ENCODE measurements at places on chromosomes 13 and 19.

DNA sequence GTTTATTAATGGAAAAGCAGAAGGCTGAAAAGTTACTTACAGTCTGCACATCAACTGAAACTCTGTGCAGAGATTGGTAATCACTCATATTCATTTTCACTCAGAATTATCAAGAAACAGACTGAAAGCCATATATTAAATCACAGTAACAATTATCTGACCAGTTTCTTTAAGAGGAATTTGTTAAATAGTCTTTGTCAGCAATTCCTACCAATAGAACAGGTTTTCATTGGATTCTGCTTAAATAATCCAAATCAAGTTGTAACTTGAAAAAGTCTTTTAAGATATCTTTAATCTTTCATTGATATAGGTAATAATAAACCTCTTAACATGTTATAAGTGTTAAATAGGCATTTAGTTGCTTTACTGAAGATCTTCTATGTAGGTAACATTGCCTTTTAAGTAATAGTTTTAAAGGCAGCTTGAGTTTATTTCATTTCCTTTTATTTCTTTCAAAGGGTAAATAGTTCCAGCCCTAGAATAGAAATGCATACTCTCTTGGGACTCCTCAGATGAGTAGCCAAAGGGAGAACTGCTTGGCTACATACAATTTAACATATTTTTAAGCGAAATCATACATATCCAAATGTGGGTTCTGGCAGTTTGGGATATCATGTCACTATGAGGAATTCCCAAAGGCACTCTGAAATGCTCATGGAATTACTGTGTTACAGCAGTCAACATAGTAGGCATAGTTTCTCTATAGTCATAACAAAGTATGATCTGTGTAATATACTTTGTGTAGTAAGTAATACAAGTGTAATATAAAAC, 326.0 kb upstream of the SPRY2 start:
- no peak for DNase-seq

DNA sequence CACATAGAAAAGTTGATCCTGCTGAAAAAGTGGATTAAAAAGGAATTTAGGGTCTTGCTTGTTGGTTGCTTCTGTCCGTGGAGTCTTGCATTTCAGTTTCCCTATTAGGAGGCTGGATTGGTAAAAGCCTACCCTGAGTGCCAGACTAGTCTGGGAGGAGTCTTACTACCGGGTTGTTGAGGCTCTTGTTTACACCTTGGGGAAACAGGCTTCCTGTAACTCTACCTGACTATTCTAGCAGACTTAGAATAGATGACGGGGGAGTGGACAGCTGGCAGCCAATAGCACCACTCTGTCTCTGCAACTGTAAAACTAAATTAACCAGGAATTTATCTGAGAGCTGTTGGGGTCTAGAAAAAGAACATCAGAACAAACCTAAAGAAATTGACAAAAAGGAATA, 11.3 kb upstream of the MPHOSPH8 start:
- no peak for DNase-seq

- DNase-seq = no peak
Observed at GRCh38 chr19:2113439-2114211, 16.9 kb downstream of the IZUMO4 start.

DNA sequence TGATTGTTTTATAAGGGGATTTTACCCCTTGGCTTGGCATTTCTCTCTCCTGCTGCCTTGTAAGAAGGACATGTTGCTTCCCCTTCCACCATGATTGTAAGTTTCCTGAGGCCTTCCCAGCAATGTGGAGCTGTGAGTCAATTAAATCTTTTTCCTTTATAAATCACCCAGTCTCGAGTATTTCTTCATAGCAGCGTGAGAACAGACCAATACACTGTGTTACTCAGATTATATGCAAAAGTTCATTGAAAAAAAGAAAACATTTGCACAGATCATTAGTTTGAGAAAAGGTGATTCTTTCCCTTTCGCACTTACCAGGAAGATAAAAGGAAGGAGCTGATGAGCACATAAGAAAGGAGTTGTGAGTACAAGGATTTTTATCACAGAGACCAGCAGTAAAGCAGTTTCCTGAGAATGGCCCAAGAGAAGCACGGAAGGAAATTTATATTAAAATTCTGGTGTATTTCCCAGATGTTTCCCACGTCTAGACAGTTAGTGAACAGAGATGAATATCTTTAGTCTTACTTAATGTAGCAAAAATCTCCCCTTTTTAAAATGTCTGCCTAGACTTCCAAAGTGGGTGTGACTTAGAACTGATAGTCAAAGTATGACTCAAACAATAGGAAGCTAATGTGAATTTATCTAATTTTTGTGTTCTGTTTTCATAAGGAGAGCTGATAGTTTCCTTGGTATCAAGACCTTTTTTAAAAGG, 431.8 kb upstream of the SGCG start:
- no peak for DNase-seq

DNA sequence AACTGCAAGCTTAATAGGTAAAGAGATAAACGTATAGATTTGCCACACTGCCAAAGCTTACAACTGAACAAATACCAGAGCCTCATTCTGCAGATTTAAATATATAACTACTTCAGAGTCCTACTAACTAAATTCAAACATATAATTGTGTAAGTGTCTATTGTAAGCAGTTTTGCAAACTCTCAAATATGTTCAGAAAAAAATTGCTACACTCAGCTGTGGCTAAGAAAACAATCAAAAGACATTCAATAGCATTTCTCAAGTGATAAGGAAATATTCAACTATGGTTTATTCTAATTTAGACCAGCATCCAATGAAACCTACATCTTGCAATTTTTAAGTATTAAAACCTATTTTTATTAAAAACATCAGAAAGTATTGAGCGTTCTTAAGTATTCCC, 202.4 kb downstream of the KCTD12 start:
- DNase-seq = no peak

DNA sequence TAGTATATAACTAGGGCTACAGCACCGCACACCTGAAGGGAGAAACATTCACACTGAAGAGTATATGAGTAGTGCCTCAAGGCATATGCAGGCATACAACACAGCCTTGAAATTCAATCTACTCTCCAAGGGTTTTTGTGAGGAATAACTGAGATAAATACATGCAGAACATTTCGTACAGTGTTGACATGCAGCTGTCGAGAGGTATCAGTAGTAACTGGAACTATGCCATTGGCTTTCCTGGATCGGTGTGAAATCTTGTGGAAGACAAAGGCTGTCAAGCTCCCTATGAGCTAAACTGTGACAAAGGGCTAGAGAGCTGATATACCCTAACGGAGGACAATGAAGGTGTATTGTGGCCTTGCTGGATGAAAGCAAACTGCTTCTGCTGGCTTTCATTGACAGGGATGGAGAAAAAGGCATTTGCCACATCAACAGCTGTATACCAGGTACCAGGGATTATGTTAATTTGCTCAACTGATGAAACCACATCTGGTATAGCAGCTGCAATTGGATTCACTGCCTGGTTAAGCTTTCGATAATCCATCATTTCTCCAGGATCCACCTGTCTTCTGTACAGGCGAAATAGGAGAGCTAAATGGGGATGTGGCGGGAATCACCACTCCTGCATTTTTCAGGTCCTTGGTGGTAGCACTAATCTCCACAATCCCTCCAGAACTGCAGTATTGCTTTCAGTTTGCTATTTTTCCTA, 16.3 kb downstream of the MTRF1 start:
- no peak for DNase-seq

GRCh38 chr19:45825917-45826893, 11.1 kb upstream of the RSPH6A start:
- DNase-seq = no peak

DNA sequence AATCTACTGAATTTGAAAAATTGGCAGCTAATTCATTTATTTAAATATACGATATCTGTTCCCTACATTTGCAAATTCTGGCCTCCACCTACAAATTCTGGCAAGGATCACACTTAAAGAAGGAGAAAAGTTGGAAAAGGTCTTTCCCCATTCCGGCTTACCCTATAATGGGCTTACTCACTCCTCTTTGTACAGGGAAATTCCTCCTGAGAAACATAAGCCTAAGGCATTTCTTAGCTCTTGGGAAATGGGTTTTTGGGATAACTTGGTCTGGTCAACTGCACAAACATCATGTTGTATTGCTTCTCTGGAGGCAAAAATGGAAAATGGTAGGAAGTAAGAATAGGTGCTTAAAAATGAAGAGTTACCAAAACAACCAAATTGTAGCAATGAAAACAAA, 25.5 kb downstream of the KCTD12 start:
- DNase-seq = no peak

- no peak for DNase-seq
Observed at GRCh38 chr13:79908381-79908780, 427.4 kb downstream of the NDFIP2 start.

DNA sequence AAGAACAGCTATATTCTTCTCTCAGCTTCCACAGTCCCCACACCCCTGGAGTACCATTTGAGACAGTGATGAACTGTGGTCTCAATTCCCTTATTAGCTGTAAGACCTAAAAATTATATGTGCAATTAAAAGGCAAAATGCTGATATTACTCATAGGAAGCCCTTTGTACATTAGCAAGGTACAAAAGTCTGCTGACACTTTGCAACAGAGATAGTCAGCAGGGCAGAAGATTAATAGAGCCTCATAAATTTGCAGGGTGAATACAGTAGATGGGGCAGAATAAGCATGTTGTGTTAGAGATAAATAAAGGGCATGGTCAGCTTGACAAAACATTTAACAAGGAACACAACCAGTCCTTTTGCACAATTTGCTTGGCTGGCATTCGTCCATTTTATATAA, 210.0 kb upstream of the OBI1 start:
- no peak for DNase-seq

- no peak for DNase-seq
Observed at GRCh38 chr13:55159765-55160164, 1981.0 kb upstream of the PRR20A start.

DNA sequence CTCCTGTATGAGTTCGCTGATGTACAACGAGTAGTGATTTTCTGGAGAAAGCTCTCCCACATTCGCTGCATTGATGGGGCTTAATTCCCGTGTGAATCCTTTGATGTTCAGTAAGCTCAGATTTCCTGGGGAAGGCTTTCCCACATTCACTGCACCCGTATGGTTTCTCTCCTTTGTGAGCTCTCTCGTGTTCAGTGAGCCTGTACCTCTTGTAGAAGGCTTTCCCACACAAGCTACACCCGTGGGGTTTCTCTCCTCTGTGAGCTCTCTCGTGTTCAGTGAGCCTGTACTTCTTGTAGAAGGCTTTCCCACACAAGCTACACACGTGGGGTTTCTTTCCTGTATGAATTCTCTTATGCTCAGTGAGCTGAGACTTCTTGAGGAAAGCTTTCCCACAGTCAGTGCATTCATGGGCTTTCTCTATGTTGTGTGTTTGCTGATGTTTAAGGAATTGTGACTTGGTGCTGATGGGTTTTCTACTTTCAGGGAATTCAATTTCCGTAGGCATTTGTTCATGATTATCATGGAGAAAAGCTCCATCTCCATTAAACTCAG, 3.5 kb upstream of the ZNF577 start:
- no peak for DNase-seq

- DNase-seq = no peak
Observed at GRCh38 chr13:78258304-78258703, 339.7 kb upstream of the EDNRB start.

- DNase-seq = no peak
Observed at GRCh38 chr19:6925801-6926751, 38.7 kb downstream of the ADGRE1 start.

GRCh38 chr13:104594806-104595205, 1528.6 kb upstream of the SLC10A2 start:
- no peak for DNase-seq

DNA sequence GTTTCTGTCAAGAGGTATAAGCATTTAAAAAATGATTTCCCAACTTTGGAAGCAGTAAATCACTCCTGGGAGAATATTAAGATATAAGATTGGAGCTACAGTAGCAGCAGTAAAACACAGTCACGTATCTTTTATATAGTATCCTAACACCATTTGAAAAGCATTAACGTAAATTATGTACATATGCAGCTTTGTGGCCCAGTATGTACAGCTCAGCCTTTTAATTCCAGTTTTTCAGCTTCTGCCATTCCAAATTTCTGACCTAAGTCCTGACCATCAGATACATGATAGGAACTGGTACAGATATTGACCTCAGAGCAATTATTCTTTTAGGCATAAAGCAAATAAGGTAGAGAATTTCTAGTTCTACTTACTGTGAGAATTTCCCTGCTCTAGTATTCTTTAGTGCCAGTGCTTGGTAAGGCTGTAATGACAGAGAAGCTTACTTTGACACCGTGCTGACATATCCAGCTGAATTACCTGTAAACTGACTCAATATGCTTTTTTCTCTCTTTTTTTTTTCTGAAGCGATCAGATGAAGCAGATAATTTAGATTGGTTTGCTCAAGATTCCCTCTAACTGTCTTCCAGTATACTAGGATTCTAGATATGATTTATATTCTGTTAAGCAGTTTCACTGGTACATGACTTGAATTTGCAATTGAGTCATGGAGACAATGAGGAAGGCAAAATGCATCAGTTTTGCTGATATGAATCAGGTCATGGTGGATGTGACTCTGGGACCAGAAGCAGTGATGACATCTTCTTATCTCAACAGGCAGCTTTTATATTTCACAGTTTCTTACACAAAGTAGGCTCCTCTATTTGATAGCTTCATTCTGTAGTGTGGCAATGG, 703.6 kb downstream of the SLITRK6 start:
- DNase-seq = no peak

GRCh38 chr19:17831419-17831888, 10.1 kb upstream of the INSL3 start:
- DNase-seq = no peak

DNA sequence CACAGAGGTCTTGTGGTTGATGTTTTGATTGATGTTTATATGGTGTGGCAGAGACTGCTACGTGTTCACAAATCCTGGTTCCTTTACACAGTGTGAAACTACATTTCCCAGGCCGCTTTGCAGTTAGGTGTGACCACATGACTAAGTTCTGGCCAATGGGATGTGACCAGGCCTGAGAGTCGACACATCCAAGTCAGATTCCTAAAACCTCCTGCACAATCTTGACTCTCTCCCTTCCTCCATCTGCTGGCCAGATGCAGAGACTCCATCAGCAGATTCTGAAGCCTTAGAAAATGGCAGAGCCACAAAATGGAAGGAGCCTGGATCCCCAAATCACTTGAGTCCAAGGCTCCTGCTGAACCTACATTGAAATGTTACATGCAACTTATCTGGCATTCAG, 12.6 kb downstream of the CD37 start:
- no peak for DNase-seq

DNA sequence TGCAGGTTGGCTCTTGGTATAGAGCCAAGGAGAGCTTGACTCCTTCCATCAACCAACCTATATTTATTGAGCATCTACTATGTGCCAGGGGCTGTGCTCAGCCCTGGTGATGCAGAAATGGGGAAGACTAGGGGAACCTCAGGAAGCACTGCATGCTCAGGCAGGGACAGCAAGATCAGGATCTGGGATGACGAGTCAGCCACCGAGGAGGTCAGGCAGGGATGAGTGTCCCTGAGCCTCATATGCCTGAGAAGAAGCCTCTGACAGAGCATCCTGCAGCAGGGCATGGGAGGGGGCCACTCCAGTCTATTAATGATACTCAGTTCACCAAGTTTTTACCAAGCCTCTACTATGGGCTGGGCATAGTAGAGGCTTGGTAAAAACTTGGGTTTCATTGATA, 158.1 kb downstream of the KATNAL1 start:
- no peak for DNase-seq

Data from stimulated activated CD8-positive, alpha-beta memory T cell treated with anti-CD3 and anti-CD28 coated beads, Interleukin-2, amount 100 ng/mL, for 1 hour (primary cell).